Stimulated activated CD8-positive, alpha-beta memory T cell treated with anti-CD3 and anti-CD28 coated beads, Interleukin-15, amount 100 ng/mL, for 24 hours (primary cell): ENCODE measurements at places on chromosomes 5 and 9.

- no peak for DNase-seq
Observed at GRCh38 chr9:89382026-89382986, 64.0 kb downstream of the SECISBP2 start.

DNA sequence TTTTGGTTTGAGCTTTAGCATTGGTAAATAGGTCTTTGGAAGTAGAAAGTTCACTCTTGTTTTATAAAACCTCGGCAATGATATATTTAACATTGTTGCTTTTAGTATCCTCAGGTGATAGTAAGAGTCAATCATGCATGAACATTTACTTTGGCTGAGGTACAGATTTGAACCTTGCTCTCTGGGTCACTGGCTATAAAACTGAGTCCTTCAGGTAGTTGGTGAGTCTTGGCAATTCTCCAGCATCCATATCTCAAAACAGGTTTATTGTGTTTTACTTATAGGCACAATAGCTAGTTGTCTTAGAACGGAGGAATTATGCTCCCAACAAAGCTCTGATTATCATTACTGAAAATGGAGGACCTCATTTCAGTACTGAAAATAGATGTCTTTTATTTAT, 75.1 kb downstream of the MAT2B start:
- no peak for DNase-seq

DNA sequence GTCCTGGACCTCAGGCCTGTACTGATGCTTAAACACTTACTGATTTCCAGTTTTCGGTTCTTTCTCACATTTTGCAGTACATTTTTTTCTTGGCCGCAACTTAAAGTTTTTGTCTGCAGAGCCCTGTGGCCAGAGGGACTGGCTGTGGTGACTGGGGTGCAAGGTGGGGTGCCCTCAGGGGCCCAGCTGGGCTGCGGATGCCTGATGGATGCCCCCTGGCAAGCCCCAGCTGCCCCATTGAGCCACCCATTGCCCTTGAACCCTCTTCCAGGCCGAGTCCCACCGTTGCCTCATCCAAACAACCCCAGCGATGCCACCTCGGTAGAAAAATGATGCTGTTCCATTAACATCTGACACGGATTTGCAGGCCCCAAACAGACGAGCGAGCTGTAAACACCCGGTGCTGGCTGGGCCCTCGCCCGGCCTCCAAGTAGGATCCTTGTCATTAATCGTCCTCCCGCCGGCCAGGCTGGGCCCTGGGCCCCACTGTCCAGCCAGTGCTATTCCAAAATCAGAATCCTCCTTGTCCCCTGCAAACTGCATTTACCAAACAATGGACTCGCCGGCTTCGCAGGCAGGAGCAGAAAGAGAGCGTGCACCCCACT, 107.9 kb downstream of the PHF2 start:
- no peak for DNase-seq

GRCh38 chr9:81656004-81656403, 33.3 kb downstream of the TLE1 start:
- DNase-seq: no peak

- no peak for DNase-seq
Observed at GRCh38 chr9:28207657-28208056, 634.4 kb upstream of the C9orf72 start.

DNA sequence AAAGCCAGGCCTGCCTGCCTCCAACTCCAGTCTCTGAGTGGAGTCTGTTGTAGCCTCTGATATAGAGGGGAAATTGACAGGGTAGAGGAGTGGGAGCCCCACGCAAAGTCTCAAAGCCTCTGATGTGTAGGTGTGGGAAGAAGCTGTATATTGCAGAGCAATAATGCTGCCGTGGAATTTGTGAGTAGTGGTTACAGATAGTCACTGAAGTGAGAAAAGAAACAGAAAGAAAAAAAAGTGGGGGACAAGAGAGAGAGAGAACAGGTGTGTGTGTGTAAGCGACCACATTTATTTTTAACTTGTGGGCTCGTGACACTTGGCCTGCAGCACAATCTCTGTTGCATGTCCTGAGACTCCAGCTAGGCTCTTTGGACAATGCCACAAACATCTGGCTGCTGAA, 227.8 kb downstream of the NSG2 start:
- DNase-seq: no peak

- DNase-seq: no peak
Observed at GRCh38 chr5:10932426-10932825, 171.4 kb upstream of the DAP start.

DNA sequence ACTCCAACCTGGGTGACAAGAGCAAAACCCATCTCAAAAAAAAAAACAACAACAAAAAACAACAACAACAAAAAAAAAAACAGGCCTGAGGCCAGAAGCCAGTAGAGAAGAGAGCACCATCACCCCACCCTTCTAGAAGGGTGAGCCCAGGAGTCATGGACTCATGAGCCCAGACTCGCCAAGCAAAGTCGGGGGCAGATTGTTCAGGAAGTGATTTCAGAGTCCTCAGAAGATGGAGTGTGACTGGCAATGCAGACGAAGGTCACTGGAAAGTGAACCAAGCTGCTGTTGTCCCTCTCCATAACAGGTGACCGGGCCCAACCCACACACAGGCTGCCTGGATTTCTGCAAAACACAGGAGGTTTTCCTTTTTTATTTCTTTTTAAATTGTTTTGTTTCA, 9.0 kb upstream of the WDR38 start:
- DNase-seq: no peak

DNA sequence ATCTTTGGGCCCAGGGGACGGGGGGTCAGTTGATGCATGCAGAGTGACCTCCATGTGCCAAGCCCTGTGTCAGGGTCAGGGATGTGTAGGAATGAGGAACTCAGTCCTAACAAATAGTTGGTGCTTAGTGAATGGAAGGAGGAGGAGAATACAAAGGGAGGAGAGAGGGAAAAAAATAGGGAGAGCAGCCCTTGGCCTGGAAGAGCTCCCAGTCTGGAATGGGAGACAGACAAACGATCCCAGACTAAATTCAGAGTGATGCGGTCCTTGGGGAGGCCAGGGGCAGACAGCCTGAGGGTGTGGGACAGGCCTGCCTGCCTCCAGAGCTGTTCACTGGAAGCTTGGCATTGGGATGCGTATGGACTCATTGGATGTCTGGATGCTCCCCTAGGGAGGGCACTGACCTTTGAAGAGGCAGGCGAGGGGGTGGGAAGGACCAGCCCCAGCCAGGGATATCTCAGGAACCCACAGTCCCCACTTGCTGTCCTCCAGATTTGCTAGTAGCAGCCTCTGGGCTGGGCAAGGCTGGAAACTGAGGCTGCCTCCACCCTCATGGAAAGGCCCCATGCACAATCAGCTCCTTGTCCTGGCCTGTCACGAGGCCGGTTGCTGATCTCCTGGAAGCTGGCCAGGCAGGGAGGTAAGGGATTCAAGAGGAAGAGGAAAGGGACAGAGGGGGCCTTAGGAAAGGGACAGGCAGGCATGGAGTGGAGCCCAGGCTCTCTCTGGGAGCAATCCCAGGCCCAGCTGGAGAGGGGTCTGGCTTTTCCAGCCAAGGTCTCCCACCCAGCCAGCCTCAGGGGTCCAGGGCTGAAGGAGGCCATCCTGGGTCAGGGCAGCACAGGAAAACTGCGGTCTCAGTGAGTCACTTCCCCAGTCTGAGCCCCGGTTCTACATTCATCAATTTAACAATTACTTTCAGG, 69.0 kb upstream of the GGTA1 start:
- no peak for DNase-seq

- no peak for DNase-seq
Observed at GRCh38 chr5:150599917-150600511, 40.4 kb upstream of the SYNPO start.

GRCh38 chr9:32627394-32627954, 8.0 kb downstream of the TAF1L start:
- no peak for DNase-seq

- DNase-seq: no peak
Observed at GRCh38 chr9:36839131-36839885, 194.8 kb downstream of the PAX5 start.

- DNase-seq: no peak
Observed at GRCh38 chr5:172223901-172224873, 30.2 kb downstream of the EFCAB9 start.

- no peak for DNase-seq
Observed at GRCh38 chr9:98701576-98701975, 7.2 kb downstream of the GABBR2 start.
